HT1080 (cell line): ENCODE measurements at places on chromosomes 2 and 18.

GRCh38 chr2:74481961-74482800 is 617 bp downstream of the CCDC142 start:
- no peak for DNase-seq

DNA sequence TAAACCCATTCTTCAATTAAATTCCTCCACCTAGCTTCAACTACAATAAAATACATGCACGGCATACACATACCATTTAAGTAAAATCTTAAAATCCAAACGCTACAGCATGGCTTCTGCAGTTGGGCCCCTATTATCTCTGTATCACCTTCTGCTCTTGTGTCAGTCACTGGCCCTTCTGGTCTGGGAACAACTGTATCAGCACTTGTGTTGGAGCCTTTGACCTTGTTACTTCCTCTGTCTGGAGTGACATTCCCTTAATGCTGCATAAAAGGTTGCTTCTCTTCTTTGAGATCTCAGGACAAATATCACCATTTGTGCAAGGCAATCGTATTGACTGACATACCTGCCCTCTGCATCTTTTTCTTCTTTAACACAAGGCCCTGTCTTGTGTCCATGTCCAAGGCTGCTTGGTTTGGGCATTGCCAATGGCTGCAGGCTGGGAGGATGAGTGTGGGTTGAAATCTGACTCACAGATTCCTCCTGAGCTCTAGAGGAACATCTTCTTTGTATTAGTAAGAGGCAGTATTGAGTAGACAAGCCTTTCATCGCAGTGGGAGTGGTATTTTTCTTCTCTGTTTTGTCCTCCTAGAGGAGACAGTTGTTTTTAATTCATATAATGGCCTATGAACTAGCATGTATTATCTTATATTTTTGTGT is 267.8 kb upstream of the TRIB2 start:
- peak; percentile 66 for DNase-seq

DNA sequence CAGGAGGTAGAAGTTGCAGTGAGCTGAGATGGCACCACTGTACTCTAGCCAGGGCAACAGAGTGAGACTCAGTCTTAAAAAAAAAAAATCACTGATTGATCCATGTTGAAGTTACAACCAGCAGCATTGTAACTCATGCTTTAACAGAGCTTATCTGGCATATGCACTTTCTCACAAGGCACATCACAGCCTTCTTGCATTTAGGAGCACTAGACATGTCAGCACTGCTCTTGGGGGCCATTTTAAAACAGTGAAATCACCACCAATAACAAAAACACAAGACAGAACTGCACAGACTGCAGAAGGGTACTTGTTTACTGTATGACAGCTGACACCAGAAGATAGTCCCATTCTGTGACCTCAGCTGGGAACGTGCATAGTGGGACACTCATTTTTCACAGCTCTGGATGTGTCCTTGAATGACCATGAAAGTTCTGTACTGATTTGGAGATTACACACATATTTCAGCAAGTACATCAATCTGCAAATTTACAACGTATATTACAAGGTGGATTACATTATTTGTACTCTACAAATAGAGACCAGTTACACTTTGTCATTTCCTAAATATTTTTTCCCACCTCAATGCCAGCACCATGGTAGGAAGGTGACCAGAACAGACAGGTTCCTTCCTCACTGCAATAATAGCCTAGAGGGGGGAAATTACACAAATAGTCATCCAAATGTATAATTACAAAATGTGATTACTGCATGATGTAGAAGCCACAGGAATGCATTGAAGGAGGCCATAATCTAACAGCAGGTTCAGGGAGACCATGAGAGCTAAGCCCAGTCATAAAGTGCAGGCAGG is 35.1 kb downstream of the CCBE1 start:
- peak; percentile 27 for DNase-seq

DNA sequence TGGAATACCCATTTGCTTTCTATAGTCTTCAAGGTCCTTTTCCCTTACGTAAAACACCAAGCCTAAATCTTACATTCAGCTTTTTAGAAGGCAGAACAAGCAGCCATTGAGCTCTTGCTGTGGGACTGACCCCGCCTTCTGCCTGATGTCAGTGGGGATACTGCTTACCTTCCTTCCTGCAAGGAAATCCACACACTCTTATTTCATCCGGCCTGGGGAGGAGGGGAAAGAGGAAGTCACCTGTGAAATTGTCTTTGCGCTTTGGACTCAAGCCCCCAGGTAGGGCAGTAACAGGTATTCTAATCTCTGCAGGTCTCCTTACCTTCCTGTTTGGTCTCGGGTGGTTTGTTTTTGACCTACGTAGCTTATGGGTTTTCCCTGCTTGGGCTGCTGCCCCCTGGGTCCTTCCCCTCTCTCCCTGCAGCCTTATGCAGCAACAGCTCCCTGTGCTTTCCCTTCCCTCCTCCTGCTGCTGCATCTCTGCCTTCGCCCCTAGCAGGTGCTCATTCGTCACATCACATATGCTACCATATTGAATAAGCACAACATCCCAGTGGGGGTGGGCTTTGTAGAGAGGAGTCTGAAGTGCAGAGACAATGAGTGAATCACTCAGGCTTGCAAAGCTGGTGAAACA is 402.5 kb upstream of the TRIB2 start:
- DNase-seq = no peak

DNA sequence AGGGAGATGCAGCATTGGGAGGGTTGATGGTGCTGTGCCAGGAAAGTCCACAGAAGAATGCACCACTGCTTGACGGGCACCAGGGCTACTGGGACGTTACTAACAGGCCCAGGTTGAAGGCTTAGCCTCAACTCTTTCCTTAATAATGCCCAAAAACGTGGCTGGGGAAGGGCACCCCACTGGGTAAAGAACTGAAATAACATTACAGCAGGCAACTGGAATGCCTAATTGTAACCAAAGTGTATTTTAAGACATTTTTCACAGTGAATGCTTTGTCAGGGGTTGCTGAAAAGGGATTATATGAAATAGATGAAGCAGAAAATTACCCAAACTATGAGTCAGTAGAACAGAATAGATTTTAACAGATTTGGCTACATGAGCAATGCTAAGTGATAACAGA is 191.3 kb downstream of the CMPK2 start:
- DNase-seq = no peak

DNA sequence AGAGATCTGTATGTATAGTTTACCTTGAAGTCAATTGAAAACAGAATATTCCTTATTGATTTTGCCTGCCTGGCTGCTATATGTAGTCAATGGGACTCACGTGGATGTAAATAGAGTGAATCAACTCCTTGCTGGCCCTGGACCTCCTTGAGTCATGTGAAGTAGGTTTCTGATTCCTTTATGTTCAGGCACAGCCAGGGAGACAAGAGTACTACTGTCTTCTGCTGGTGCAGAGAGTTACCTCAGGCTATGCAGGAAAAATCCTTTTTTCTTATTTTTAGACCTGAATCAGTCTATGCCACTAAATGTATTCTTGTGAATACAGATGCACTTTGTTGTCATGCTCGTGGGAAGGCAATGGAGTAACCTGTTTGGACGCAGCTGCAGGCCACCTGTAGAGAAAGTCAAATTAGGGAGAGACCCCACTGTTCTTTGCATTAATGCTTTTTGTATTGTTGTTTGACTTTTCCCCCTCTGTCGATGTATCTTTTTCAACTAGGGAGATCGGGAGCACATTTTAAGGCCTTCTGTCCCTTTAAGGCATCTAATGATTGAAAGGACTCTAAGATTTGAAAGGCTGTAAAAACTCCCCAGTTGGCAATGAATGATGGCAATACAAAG is 473.9 kb downstream of the ARHGAP15 start:
- no peak for DNase-seq

DNA sequence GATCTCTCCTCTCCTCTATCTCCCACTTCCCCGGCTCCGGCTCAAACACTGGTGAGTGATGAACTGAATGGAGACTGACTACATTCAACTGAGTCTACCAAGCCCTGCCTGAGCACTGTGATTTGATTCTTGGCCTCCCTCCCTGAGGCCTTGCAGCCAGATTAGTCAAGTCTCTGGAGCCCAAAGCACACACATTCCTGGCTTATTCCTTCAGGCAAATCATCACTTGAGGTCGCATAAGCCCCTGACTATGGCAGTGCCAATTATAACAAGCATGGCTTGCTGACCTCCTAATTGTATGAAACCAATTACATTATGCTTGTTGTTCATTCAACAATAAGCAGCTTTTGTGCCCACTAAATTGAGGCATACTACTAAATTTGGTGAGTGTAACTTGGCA is 34.6 kb downstream of the EFEMP1 start:
- DNase-seq = no peak

- DNase-seq = no peak
Measured at GRCh38 chr2:15034860-15035259, 402.3 kb downstream of the LRATD1 start.
